Astrocyte of the spinal cord (primary cell): ENCODE measurements at places on chromosomes 4 and X.

DNA sequence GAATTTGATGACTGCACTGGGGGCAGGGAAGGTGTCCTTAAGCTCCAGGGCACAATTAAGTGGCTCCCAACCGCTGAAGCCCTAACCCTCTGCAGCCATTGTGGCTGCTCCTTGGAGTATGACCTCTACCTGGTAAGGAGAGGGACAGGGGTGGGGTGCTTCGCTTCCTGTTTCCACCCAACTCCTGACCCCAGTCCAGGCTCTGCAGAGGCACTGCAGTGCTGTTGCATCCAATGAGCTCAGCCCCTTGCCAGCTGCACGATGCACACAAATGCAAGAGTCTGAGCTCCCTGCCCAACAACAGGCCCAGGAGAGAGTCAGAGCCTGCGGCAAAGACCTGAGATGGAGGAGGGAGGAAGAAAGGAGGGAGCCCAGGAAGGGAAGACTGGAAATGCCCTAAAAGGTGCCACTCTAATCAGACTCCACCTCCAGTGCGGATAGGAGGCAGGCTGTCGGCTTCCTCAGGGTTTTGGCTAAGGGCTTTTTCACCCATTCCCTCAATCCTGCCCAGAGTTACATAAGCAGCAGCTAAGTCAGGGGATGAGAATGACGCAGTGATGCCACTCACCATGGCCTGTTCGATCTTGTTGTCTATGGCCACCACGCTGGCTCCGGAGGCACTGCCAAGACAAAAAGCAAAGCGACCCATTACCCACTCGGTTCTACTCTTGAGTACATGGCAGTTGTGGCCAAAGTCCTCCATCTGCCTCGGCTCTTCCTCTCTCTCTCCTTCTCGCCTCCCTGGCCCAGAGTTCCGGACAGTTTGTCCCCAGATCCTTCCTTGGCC is 60.1 kb downstream of the TSC22D3 start:
- DNase-seq, result no peak

DNA sequence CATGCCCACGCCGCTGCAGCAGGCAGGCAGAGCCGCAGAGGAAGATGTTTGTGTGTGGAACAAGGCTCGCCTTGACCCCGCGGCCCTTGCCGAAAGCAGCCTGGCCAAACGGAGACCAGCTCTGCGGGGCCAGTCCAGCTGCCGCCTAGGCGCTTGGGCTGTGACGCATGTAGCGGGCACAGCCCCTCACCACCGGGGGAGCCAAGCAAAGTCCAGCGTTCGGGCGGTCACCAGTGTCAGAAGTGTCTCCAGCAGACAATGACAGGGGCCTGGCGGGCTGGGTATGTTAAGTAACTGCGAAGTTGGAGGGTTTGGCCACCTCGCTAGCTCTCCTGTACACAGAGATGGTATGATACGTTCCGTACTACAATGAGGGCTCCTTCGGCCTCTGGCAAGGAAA is 1.3 kb downstream of the AMER1 start:
- peak; percentile 1 for DNase-seq

GRCh38 chr4:151809716-151810115 is 48.9 kb upstream of the GATB start:
- DNase-seq, result no peak

DNA sequence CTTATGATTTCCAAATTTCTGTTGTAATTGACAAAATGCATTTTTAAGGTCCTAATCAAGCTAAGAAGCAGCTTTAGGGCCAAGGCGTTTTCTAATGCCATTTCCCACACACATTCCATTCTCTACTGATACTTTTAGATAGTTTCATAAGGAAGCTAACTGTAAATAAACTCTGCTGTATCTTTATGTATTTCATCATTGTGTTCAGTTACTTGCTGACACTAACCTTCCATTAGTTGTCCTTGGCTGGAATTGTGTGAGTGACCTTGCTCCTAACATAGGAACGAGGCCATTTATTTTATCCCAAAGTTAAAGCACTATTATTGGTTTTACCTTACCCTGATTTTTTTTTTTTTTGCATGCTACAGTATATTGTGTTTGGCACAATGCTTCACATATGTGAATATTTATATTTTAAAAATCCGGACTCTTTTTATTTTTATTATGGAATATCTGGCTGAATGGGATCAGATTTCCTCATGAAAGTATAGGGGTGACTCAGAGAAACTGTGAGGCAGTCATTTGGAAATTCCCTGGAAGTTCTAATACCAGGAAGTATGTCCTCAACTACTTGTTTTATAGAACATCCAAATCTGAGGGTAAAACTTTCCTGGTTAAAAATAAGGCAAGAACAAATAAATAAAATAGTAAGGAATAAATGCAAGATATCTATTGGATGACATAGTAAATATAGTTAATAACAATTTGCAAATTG is 62.7 kb upstream of the SORBS2 start:
- peak; percentile 66 for DNase-seq
